ENCODE measurements at places on chromosomes 5 and 9.

DNA sequence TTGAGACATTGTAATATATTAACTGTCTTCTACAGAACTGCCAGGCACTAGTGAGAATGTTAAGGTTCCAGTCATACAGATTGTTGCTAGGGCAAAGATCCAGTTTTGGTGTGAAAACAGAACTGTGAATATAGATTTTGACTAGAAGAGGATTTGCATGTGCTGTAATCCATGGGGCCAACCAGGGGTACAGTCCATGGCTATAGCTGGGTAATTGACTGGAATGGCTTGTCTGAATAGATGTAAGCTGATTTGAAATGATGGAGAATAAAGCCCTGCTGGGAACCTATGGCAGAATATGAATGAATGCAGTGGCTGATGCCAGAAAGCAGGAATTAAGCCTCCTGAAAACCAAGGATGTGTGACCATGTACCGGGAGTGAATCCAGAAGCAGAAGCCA, 748.5 kb upstream of the CDH10 start:
- DNase-seq, result no peak

DNA sequence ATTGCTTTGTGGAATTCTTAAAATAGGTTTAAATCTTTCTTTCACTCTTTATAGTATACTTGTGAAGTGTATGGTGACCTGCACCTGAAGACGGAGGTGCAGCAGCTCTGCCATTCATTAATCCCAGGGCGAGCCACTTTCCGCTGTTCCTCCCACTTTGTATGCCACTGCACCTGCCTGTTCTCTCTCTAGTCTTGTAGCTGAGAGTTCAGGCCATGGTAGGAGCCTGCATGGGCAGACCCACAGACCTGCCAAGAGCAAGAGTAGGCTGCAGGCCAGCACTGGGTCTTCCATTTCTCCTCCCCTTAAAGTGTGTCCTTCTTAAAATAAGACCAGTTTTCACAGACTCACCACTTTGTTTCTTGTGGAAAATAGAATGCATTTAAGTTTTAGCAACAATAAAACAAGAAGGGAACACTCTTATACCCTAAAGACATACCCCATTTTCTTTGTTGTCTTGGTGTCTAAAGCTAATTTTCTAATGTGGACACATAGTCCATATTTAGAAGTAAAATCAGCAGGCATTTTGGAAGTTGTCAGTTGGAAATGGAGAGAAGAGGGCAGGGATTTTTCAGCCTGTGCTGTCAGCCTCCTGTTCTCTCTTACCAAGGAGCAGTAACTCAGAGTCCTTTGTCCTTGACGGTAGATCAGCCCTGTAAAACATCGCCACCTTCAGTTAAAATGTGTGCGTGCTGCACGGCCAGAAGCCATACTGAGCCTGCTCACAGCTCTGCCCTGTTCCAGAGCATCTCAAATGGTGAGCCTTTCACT, 103.2 kb downstream of the SNCAIP start:
- DNase-seq, result no peak

DNA sequence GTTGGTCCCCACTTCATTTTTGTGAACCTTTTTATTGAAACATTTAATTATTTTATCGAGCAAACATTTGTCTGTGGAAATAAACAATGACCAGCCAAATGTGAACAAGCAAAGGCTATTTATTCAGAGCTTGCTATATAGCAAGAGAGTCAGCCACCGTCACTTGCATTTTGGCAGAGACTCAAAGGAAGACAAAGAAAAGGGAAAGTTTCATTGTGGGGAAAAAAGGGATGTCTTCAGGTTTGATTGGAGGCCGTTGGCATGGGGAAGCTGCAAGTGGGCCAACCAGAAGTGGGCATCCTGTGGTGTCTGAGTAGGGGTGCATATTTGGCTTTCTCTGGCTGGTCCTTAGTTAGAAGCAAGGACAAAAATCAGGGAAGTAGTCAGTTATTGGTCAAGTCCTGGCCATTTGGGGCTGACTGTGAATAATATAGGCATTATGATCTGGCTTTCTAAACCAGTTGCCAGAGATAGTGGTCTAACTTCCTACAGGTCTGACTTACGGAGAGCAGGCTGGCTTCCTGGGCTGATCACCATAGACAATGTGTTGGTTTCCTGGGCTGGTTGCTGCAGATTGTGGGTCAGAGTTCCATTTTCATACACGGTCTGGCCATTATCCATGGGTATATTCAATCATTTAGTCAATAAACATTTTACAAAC, 16.6 kb downstream of the ENC1 start:
- no peak for DNase-seq

- no peak for DNase-seq
Measured at GRCh38 chr5:165242646-165243045, 1737.2 kb downstream of the MAT2B start.

GRCh38 chr9:102398205-102398604, 596.9 kb upstream of the CYLC2 start:
- DNase-seq, result no peak

- DNase-seq, result no peak
Measured at GRCh38 chr9:31492229-31492628, 892.2 kb upstream of the ACO1 start.

- DNase-seq, result no peak
Measured at GRCh38 chr5:51559339-51559738, 176.1 kb downstream of the ISL1 start.

DNA sequence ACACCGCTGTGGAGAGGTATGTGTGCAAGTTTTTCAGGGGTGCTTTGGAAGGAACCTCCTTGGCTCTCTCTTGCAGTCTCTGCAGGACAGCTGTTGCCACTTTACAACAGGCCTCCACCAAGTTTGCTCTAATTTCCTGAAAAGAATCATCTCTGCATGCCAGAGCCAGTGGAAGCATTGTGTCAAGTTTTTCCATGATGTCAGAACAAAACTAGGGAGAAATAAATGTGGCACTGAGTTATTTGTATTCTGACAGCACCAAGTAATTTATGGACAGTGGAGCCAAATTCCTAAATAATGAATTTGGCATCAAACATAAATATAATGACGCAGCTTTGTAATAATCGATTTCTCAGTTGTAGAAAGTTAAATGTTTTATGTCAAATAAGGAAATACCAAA, 146.9 kb downstream of the KIAA0825 start:
- no peak for DNase-seq

DNA sequence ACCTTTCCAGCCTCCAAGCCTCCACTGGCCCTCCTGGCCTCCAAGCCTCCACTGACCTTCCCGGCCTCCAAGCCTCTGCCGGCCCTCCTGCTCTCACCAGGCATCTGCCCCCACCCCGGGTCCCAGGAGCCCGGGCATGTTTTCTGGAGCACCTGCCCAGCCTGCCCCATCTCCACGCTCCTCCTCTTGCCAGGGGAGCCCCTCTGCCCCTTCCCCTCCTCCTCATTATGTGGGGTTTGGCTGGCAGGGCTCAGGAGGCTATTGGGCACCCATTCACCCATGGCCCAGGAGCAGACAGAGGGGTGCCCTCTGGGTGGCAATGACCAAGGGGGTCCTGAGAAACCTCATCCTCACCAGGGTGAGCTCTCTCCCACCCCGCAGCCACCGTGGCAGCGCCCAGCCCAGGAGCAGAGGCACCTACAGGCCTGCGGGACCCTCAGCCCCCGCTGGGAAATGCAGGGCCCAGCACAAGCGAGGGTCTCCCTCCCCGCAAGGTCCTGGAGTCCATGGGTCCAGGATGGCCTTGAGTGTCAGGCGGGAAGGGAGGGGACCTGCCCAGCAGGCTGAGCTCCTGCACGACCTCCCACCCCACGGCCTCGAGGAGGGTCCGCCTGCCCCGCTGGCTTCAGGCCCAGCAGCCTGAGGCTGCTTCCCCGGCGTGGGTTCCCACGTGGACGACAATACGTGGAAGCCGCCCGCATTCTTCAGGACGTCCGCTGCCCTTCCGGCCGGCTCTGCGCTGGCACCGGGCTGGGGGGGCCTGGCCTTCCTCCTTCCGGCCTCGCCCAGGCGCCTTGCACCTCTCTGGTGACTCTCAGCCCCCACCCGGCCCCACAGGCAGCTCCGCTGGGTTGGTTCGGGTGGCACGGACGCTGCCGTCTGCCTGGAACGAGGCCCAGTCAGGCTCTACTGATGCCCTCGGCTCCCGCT, 51.4 kb upstream of the NRARP start:
- DNase-seq, result no peak

- DNase-seq, result no peak
Measured at GRCh38 chr9:27440888-27441740, 83.0 kb upstream of the IFNK start.

DNA sequence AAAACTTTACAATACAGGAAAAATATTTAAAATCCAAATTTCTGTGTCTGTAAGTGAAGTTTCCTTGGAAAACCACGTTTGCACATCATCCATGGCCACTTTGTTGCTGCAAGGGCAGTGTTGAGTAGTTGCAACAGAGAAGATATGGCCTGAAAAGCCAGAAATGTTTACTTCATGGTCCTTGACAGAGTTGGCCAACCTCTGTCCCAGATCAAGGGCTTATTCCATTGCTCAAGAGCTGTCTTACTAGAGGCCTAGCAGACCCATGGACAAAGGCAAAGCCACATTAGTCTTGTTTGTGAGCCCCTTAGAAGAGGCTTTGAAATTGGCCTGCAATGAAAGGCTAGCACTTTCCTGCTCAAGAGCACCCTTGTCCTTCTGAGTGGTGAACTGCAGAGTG, 119.4 kb downstream of the GAS1 start:
- no peak for DNase-seq

DNA sequence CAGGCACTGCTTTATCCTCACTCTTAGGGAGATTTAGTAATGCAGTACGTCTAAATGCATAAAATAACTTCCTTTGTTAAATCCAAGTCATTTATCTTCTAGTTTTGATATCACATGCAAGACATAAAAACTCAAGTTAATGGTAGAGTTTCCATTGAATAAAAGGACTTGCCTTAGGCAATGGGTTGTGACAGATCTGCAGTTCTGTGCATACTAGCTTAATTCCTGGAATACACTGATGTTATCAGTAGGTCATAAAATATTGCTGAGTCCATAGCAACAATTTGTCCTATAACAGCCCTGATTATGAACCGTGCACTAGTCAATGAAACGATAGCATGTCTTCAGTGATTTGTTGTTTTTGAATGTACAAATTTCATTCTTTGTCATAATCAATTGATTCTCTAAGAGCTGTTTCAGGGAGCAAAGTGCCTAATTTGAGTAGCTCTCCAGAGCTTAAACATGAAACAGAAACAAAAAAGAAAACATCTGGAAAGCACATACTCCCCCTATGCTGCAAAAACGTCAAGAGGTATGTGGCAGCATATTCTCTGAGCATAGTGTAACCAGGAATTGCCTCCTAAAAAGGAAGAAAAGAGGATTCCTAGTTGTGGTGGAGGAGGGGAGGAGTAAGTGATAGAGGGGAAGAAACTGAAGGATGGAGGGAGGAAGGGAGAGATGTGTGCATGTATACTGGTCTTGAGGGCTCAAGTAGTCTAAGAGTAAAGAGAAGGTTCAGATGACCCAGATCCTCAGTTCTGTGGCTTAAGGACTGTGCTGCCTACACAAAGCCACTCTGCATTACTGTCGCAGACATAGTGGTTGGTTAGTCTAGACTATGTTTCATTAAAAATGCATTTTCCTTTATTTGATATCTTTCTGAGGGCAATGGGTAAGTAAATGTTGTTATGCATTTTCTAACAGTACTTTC, 589.2 kb downstream of the PRR16 start:
- DNase-seq, result no peak

DNA sequence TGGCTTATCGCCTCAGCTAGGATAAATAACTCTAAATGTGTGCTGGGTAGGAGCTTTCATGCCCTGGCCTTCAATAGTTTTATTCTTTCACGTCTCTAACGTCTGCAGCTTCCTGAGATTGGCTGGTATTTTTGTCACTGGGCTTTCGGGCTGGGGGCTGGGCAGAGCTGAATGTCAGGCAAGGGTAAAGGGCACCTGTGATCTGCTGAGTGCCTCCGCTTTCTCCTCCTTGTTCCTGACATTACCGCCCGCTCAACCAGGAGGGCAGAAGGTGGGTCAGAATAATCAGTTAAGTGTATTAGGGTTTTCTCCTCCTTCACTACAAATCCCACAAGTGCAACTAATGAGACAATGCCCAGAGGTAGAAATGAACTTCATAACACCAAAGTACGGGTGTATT, 216.6 kb downstream of the TSSK1B start:
- no peak for DNase-seq

DNA sequence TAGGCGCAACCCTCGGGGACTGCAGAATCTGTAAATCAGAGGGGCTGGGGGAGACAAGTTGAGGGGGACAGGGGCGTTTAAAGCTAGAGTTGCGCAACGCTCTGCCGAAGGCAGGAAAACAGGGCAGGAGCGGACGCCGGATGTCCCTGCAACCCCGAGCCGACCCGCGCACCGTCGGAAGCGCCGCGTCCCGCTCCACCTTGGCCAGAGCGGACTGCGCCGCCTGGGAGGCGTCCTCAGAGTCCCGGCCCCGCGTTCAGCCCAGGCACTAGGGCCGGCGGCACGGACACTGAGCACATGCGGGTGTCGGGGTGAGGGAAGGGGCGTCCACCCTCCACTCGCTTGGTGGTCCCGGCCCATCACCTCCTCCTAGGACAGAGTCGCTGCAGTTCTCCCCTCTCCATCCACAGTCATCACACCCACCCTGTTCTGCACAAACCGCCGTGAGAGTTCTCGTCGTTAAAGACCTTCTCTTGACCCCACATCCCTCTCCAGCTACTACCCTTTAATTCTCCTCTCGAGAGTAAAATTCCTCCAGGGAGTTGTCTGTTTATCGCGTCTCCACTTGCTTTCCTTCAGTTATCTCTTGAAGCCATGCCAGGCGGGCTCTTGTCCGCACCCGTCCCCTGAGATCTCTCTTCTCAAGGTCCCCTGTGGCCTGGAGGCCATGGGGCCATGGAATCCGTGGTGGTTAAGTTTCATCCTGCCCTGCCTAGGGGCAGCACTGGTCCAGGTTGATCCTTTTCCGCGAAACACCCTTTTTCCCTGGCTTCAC, 796 bp upstream of the PDLIM7 start:
- DNase-seq, result no peak

- no peak for DNase-seq
Measured at GRCh38 chr9:36566813-36567221, 5.9 kb upstream of the MELK start.

DNA sequence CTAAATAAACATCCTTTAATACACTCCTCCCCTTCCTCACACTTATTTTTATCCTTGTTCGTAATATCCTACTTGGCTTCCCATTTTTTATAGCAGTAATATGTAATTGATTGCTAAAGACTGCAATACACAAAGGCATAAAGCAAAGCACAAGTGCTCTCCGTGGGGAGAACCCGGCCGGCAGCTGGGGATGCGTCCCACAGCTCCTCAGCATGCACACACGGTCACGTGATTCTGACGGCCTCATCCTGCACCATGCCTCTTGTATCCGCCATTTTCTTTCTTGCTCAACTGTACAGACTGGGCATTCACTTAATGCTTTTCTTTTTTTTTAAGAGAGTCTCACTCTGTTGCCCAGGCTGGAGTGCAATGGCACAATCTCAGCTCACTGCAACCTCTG, 2.8 kb downstream of the BRD3OS start:
- no peak for DNase-seq

Measured in NK-92 treated with Interleukin-12 subunit alpha and Interleukin-12 subunit beta, amount 100 ng/mL, for 24 hours (cell line).